Stimulated activated CD4-positive, alpha-beta T cell treated with anti-CD3 and anti-CD28 coated beads, Interleukin-12 subunit alpha, Interleukin-12 subunit beta, amount 100 ng/mL, for 48 hours (primary cell): ENCODE measurements at places on chromosomes 4 and X.

DNA sequence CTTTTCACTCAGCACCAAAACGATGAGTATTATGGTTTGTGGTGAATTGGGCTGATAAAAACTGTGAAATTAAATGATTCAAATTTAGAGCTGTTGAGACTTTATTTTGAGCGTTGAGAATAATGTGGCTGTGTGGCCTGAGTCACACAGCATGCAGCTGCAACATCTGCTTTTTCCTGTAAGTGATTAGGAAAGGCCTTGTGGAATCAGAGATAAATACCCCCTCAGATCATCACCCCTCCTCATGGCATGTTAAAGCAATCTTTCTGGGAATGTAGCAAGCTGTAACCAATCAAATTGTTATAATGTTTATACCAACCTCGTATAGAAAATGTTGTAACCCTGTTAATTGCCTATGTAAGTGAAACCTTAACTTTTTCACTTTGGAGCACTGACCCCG lies 90.0 kb upstream of the GRPR start:
- DNase-seq: no peak

DNA sequence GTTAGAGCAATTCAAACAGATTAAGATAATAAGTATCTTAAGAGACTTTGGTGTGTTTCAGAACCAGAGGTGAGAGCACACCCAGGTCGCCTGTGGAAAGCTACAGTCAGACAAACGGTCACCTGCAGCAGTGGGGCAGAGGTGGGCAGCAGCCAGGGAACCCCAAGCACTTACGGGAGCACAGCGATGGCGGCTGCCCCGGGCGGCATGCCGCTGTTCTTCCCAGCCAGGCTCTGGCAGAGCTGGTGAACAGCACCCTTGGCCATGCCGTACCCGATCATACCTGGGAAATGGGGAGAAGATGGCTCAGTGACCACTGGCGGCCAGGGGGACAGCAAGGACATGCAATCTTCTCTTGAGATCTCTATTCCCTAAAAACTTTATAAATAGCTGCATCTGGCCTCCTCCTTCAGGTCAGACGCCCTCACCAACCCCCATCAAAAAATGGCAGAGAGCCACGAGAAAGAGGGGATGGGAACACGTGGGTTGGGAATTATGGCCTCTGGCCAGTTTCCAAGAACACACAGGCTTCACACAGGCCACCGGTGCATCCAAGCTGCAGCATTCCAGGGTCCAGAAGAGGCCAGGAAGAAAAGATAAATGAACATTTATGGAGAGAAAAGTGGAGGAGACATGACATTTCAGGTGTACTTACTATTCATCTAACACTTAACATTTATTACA lies 19.7 kb downstream of the QDPR start:
- DNase-seq: no peak

GRCh38 chrX:18682979-18683387 lies 11.1 kb upstream of the RS1 start:
- no peak for DNase-seq

GRCh38 chr4:35516102-35516501 lies 728.2 kb downstream of the ARAP2 start:
- DNase-seq: no peak

DNA sequence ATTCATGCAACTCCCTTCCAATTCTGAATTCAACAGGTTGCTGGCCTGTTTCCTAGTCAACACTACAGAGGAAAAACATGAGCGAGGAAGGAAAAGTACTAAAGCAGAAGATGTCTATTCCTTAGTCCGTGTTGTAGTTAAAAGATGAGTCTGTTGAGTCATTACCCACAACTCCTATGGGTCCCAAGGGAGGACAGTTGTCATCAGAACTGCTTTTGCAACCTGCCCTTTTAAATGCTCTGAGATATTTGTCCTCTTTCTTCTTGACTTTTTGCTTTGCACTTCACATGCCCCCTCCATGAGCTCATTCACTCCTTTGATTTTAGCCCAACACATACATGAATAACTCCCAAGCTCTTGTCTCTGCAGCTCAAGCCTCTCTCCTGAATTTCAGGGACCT lies 119.2 kb downstream of the CORIN start:
- DNase-seq: no peak
